ENCODE measurements at places on chromosomes 3 and 15.

GRCh38 chr3:176905331-176905730 lies 292.0 kb downstream of the TBL1XR1 start:
- DNase-seq = no peak

GRCh38 chr3:114903213-114903612 lies 243.9 kb downstream of the ZBTB20 start:
- DNase-seq = no peak

DNA sequence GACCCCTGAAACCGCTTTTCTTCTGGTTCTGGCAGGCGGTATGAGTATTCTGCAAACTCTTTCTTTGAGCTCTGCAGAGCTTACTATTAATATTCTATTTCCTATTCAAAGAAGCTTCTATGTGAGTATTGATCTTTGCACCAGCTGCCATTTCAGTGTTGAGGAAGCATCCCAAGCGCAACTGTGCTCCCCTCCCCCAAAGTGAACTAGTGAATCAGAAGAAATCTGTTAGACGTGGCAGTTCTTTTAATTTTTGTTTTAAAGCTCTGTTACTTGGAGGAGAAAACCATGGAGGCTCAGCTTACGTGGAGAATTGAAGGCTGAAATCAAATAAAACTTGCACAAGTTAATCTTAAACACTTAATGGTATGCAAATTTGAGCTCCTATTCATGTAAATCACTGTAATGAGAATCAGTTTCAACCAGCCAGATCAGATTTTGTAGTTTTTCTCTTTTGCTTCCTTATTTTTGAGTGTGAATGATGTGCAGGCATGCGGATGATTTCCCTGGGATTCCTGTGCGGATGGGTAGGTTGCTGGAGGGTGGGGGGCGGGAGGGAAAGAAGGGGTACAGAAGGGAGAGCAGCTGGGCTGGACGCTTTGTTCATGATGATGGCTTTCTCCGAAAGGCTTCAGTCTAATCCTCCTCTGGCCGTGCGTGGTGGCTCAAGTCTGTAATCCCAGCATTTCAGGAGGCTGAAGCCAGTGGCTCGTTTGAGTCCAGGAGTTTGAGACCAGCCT lies 16.1 kb upstream of the AGBL1 start:
- no peak for DNase-seq

DNA sequence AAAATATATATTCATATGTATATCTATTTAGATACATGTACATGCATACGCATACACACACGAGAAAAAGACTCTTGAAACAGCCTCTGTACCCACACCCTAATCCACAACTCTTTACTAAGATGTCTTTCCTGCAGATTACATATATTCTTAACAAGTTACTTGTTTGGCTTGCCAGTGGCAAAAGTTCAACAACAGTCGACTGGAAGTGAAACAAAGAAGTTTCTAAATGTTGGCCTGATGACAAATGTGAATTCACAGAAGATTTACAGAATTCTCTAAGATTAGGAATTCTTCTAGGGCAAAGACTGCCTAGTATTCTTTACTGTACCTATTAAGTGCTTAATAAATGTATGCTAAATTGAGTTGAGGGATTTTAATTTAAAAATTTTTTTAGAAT lies 116.8 kb downstream of the CDIN1 start:
- no peak for DNase-seq

- no peak for DNase-seq
Measured at GRCh38 chr3:72505539-72506405, 342.5 kb downstream of the SHQ1 start.

GRCh38 chr15:92146511-92147150 lies 247.1 kb upstream of the ST8SIA2 start:
- DNase-seq = no peak

GRCh38 chr15:85941186-85941855 lies 138.3 kb upstream of the AGBL1 start:
- DNase-seq = no peak

Measured in activated CD4-positive, alpha-beta T cell treated with anti-CD3 and anti-CD28 coated beads for 48 hours (primary cell).